ENCODE measurements at places on chromosomes 11 and 22. TPM values are rescaled to one million over a fixed set of nuclear protein-coding genes. Genes with fewer than 3 reads are reported as not detected.

DNA sequence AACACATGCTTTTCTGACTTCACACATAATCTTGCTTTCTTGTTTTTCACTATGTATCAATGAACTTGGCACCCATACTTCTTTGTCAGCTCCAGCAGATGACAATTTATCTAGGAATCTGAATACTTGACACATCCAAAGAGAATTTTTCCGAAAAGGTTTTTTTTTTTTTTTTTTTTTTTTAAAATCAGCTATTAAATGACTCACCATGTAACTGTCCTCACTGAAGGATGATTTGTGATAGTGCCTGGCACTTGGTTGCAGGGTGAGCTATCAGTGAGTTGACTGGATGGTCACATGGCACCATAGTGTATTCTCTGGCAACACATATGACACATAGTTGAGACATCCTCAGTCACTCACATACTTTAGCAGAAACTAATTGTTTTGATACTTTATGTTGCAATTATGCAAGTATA lies 133.4 kb upstream of the E2F8 start:
- DNase-seq: no peak
- no peak overlapping the region for H3K27ac ChIP-seq
- H3K27me3 ChIP-seq: peaks cover 19% of the 10 kb centered on the region
- no peak overlapping the region for H3K4me3 ChIP-seq
- H3K36me3 ChIP-seq: no peaks in the 10 kb centered on the region

GRCh38 chr22:46453006-46453828 lies 84.2 kb downstream of the CELSR1 start:
- no peak for DNase-seq
- no peaks in the 10 kb centered on the region for H3K36me3 ChIP-seq
- H3K4me3 ChIP-seq: no peak overlapping the region
- no peak overlapping the region for H3K27ac ChIP-seq
- no peaks in the 10 kb centered on the region for H3K27me3 ChIP-seq
- H3K4me1 ChIP-seq: no peaks in the 10 kb centered on the region

DNA sequence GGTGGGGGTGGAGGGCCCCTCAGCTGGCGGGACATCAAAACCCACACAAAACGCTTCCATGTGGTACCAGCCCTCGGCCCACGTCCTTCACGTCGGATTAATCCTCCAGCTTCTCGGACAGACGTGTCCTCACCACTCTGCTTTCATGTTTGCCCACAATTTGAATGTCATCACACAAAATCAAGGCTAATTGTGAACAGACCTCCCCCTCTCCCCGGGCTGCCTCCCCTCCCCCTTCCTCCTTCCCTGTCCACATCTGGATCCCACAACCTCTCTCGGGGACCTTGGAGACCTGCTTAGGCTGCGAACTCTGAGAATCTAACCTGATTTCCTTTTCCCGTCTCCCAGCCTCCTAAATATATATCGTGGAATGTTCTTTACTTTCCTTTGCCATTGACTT lies 262.9 kb downstream of the MN1 start:
- H3K27ac ChIP-seq: no peak overlapping the region
- no peaks in the 10 kb centered on the region for H3K4me1 ChIP-seq
- H3K27me3 ChIP-seq: peaks cover 7% of the 10 kb centered on the region
- no peaks in the 10 kb centered on the region for H3K36me3 ChIP-seq
- DNase-seq: no peak

GRCh38 chr11:131658952-131659351 lies 288.5 kb downstream of the NTM start:
- H3K27ac ChIP-seq: no peak overlapping the region
- peaks cover 3% of the 10 kb centered on the region for H3K27me3 ChIP-seq
- no peaks in the 10 kb centered on the region for H3K36me3 ChIP-seq
- H3K4me3 ChIP-seq: no peak overlapping the region
- H3K4me1 ChIP-seq: no peaks in the 10 kb centered on the region
- no peak for DNase-seq

DNA sequence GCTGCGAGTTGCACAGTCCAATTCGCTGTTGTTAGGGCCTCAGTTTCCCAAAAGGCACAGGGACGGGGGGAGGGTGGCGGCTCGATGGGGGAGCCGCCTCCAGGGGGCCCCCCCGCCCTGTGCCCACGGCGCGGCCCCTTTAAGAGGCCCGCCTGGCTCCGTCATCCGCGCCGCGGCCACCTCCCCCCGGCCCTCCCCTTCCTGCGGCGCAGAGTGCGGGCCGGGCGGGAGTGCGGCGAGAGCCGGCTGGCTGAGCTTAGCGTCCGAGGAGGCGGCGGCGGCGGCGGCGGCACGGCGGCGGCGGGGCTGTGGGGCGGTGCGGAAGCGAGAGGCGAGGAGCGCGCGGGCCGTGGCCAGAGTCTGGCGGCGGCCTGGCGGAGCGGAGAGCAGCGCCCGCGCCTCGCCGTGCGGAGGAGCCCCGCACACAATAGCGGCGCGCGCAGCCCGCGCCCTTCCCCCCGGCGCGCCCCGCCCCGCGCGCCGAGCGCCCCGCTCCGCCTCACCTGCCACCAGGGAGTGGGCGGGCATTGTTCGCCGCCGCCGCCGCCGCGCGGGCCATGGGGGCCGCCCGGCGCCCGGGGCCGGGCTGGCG lies at the start of gene BCR:
BCR (plus strand) TSS at position 209 of the 592 bp plus-strand sequence. CDS start 452 bp downstream, outside the sequence.
- peaks cover 16% of the 10 kb centered on the region for H3K36me3 ChIP-seq
- H3K27ac ChIP-seq: peak within 1 kb of the TSS; percentile 54
- H3K4me1 ChIP-seq: peaks cover 45% of the 10 kb centered on the region
- peak; percentile 61 for DNase-seq
- H3K4me3 ChIP-seq: peak within 1 kb of the TSS; percentile 88

DNA sequence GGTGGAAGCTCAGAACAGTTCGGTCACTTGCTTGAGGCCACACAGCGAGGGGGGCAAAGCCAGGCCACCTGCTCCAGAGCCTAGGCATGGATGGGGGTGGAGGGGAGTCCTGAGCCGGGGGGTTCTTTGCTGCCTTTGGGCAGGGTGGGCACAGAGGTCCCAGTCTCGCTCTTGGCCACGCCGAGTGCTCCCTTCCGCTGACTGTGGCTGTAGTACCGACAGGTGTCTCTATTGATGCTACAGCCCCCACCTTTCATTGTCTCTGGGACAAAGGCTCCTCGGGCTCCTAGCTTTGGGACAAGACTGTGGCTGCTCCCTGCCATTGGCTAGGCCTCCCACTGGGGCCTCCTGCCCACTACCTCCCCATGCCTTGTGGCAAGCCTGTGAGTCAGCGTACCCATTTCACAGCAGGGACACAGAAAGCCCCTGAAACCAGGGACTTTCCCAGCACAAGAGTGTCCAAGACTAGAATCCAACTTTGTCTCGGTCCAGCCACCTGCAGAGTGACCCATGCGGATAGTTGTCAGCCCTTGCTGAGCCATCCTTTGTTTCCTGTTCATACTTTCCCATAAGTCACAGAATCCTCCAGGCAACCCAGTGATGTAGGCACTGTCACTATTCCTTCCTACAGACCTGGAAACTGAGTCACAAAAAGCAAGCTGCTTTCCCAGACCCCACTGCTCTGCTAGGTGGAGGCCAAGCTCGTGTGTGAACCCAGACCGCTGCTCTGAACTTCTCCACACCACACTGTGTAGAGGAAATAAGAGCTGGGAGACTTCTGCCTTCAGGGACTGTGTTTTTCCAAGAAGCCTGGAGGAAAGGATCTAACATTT lies 17.2 kb downstream of the MYEOV start:
- DNase-seq: peak; percentile 52
- no peaks in the 10 kb centered on the region for H3K27me3 ChIP-seq
- H3K4me3 ChIP-seq: no peak overlapping the region
- peak overlapping the region; percentile 62 for H3K27ac ChIP-seq

Gene ZNF214
- total RNA-seq: not detected

Gene GLB1L3
- total RNA-seq: 9.8 TPM

DNA sequence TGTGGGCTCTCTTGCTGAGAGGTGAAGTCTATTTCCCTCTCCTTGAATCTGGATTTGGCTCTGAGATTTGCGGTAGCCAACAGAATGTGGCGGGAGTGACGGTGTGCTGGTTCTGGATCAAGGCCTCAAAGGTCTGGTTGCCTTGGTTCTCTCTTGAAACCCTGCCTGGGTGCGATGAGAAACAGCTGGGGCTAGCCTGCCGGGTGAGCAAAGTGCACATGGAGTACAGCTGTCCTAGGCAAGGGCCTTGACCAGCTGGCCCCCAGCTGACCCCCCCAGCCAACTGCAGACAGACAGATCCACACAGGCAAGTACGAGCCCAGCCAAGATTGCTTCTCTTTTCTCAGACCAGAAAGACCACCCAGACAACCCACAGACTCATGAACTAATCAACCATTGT lies 10.8 kb downstream of the SUN2 start:
- H3K4me1 ChIP-seq: peaks cover 34% of the 10 kb centered on the region
- H3K27ac ChIP-seq: peak overlapping the region; percentile 72
- no peak overlapping the region for H3K4me3 ChIP-seq
- no peak for DNase-seq

- DNase-seq: no peak
- H3K4me1 ChIP-seq: no peaks in the 10 kb centered on the region
- no peak overlapping the region for H3K4me3 ChIP-seq
- no peaks in the 10 kb centered on the region for H3K27me3 ChIP-seq
- H3K27ac ChIP-seq: no peak overlapping the region
Observed at GRCh38 chr11:86681483-86681756, 9.0 kb upstream of the ME3 start.

DNA sequence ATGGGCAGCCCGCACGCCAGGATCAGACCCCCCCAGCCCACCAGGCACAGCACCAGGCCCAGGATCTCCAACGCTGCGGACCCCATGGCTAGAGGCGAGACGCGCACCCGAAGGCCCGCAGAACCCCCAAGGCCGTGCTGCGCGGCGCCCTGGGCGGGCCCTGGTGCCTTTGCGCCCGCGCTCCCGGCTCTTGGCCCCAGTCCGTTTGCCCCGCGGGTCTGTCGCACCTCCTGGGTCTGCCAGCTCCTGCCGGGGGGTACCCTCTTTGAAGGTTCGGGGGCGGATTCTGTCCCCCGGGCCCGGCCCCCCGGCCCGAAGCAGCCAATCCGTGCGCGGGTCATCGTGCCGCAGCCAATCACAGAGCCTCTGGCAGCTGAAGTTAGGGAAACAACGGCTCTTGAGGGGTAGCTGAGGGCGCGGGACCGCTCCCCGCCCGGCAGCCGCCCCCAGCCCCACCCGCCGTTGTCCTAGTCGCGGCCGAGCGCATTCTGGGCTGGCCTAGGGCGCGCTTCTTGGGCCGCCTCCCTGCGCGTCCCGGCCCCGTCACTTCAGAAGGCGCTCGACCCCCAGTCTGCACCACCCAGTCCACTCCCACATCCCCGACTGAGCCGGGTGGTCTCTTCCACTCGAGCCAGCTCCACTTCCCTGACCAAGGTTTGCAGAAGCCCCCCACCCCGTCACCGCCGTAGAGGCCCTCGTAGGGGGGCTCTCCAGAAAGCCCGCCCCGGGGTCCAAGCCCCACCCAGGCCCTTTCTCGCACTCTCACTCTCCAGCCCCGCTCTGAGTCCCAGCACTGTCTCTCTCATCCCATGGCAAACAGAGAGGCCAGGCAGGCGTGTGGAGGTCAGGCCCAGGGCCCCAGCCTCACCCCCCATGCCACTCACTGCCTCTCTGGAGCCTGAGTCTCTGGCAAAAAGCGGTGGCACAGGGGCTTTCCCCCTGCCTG lies at the start of gene CLDN5:
CLDN5 (minus strand) TSS at position 241 of the 946 bp plus-strand sequence; CDS start at position 86, 155 bp downstream.
- H3K27ac ChIP-seq: no peak within 1 kb of the TSS
- peaks cover 37% of the 10 kb centered on the region for H3K27me3 ChIP-seq
- peaks cover 12% of the 10 kb centered on the region for H3K4me1 ChIP-seq
- peak within 1 kb of the TSS; percentile 60 for H3K4me3 ChIP-seq
- H3K36me3 ChIP-seq: peaks cover 14% of the 10 kb centered on the region

- H3K27me3 ChIP-seq: no peaks in the 10 kb centered on the region
- no peak overlapping the region for H3K4me3 ChIP-seq
- peaks cover 4% of the 10 kb centered on the region for H3K4me1 ChIP-seq
- no peak overlapping the region for H3K27ac ChIP-seq
- DNase-seq: no peak
Observed at GRCh38 chr11:14454861-14455632, 44.6 kb downstream of the COPB1 start.

- no peak overlapping the region for H3K27ac ChIP-seq
- H3K27me3 ChIP-seq: peaks cover 20% of the 10 kb centered on the region
- H3K4me1 ChIP-seq: no peaks in the 10 kb centered on the region
- peak; percentile 32 for DNase-seq
Observed at GRCh38 chr11:113532697-113533424, 57.7 kb upstream of the DRD2 start.

- no peaks in the 10 kb centered on the region for H3K4me1 ChIP-seq
- DNase-seq: no peak
- peaks cover 56% of the 10 kb centered on the region for H3K27me3 ChIP-seq
- no peaks in the 10 kb centered on the region for H3K36me3 ChIP-seq
Observed at GRCh38 chr11:43937434-43938411, 4.7 kb upstream of the C11orf96 start.

DNA sequence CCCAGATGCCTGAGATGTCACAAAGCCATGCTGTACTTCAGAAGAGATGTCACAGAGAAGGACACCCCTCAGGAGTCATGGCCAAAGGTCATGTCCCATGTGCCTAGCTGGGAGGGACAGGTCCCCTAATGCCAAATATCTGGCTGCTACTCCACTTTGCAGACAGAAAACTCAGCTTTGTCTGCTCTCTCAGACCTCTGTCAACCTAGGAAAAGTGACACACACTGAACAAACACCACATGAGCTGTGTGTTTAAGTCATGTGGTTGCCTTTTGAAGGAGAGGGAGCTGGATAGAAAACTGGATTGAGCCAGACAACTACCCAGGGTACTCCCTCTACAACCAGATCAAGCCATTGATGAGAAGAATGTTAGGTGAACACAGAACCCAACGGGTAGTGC lies 3.5 kb downstream of the TRIM66 start:
- no peak for DNase-seq
- peaks cover 24% of the 10 kb centered on the region for H3K4me1 ChIP-seq
- no peak overlapping the region for H3K27ac ChIP-seq
- H3K4me3 ChIP-seq: no peak overlapping the region
- H3K27me3 ChIP-seq: no peaks in the 10 kb centered on the region
- H3K36me3 ChIP-seq: peaks cover 53% of the 10 kb centered on the region

Gene OR10A6
- not detected for total RNA-seq

Gene FGF4
- not detected for total RNA-seq

GRCh38 chr11:87432022-87432421 lies 394.3 kb downstream of the TMEM135 start:
- no peaks in the 10 kb centered on the region for H3K4me1 ChIP-seq
- no peak for DNase-seq
- H3K4me3 ChIP-seq: no peak overlapping the region
- H3K27me3 ChIP-seq: no peaks in the 10 kb centered on the region
- no peaks in the 10 kb centered on the region for H3K36me3 ChIP-seq

Gene NPTXR
- total RNA-seq: 0.85 TPM

DNA sequence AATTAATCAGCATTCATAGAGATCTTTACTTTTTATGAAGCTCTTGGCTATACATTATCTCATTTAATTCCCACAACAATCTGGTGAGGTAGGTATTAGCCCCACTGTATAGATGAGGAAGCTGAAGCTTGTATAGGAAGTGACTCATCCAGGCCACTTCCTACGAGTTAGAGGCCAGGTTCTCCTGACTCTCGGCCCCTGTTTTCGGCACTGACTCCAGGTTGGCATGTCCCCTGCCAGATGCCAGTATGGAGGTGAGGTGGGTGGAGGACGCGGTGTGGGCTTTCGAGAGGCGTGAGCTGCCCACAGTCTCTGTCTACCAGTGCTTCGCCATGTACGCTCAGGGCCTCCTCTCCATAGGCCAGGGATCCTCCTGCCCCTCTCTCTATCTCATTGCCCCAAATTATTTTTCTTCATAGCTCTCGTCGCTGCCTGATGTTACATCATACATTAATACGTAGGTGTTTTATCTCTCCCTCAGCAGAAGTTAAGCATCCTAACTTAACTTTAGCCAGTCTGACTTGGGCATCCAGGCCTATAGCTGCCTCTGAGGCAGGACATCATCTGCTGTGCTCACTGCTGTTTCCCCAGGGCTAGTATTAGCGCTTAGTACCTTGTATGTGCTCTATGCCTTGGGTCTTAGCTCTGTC lies 9.0 kb downstream of the DGAT2 start:
- no peaks in the 10 kb centered on the region for H3K36me3 ChIP-seq
- no peak overlapping the region for H3K4me3 ChIP-seq
- peaks cover 12% of the 10 kb centered on the region for H3K4me1 ChIP-seq

Gene JHY
- 3.2 TPM for total RNA-seq
